NCI-H2081 treated with DMSO at 0.1 percent for 48 hours (cell line): ENCODE measurements at places on chromosomes 5 and 9.

- no peak for DNase-seq
Observed at GRCh38 chr5:56529666-56530430, 285.5 kb upstream of the MAP3K1 start.

DNA sequence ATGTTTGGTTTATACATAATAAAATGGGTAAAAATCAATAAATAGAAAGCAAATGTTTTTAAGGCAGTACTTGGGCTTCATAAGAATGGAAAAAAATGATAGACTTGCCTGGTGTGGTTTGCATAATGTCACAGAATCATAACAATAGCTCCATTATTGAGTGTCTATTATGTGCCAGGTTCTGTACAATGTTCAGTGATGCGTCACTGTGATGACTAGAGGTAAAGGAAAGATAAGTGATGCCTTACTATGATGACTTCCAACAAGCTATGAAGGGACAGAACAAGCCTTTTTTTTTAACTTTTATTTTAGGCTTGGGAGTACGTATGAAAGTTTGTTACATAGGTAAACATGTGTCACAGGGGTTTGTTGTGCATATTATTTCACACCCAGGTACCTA lies 128.8 kb downstream of the TMC1 start:
- no peak for DNase-seq

DNA sequence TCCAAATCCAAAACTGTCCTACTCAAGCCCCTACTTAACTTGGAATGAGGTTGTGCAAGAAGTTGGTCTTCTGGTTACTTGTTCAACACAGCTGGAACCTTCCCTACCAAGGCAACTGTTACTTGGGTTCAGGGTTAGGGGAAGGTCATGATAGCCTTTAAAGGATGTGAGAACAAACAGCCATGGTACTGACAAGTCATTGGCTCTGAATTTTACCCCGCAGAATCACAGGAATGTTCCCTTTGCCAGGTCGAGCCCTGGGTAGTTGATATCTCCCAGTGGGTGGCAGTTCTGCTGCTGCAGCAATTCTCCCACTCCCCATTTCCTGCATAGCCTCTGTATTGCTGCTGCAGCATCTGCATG lies 396.1 kb upstream of the MPDZ start:
- no peak for DNase-seq

DNA sequence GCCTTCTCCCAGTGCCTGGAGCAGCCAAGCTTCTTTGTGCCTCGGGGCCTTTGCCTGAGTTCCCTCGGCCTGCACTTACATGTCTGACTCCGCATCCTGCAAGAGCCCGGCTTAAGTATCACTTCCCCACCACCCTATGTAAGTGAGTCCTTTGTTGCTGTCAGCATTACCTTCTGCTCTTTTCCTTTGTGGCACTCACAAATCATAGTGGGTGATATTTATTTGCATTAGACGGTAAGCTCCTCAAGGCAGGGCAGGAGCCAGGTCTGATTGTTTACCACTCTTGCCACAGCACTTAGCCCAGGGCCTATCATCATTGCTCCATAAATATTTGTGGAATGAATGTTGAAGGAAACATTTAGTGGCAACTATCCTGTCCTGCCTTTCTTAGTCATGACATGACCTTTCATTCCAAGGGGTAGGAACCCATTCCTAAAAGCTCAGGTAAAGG lies 4.8 kb downstream of the GM2A start:
- no peak for DNase-seq

DNA sequence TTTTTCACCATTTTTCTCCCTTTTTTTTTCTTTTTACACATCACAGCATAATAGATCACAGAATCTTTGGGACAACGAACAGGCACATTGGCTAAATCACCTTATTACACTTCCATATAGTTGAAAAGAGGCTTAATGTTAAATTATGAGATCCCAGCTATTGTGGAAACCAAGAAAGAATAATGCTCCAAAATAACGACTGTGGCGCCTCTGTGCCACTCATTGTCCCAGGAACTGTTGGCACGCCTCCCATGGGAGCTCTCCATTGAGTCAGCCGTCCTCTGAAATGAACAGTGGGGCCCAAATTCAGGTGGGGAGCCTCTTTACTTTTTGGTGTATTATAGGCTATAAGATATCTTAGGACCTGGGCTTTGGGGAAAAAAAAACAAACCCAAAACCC lies 82.2 kb upstream of the NFIB start:
- no peak for DNase-seq
